ENCODE measurements at places on chromosomes 3 and 15.

- no peak for DNase-seq
Observed at GRCh38 chr3:28761375-28761774, 412.8 kb upstream of the AZI2 start.

DNA sequence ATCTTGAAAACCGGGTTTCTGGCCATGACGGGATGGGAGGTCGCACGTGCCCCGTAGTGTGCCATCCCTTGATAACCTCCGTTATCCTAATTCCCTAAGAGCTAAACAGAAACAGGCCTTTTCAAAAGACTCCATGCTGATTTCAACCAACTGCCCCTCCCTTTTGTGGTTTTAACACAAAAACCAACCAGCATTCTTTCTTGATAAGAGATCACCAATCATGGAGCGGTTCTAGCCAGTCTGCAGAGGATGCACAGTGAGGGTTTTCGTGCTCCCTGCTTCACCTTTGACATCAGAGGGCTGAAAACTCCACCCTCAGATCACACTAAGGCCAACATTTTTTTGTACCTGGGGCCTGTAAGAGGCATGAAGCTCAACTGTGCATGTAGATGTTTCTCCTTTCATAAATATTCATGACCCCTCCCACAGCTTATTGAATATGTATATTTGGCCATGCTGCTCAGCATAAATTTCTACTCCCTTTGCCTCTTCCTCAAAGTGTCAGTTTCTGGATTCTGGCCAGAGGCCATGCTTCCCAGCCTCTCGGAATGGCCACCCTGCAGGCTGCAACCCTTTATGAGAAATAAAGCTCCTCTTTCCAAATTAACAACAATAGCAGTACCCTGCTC, 41.3 kb downstream of the FAM3D start:
- DNase-seq, result no peak

DNA sequence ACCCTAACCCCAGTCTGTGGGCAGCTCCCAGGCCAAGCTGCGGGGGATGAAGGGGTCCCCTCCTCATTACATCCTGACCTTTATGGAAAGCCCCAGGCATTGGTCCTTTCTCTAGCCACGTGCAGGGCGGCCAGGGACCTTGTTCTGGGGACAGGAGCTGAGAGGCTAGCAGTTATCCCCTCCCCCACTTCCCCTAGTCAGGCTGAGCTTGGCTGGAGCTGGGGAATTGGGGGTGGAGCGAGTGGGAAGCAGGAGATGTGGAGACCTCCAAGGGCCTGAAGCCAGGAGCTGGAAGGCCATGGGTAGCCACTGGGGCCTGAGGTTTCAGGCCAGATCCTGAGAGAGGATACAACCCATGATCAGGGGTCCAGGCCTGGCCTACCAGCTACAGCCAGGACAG, 45.8 kb downstream of the DNAH1 start:
- no peak for DNase-seq

DNA sequence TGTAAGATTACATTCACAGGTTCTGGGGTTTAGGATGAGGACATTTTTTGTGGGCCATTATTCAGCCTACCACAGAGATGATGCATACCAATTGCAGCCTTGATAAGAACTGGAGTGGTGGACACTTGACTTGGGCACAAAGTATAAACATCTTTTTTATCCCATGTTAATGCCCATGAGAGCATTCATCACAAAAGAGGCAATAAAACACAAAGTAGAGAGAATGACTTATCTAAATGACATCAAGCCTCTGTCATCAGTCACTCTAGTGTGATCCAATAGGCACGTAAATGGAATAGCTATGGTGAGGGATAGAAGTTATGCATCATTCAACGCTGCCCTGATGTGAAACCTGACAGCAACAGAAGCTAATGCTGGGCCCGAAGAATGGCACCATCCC, 25.8 kb downstream of the VEPH1 start:
- DNase-seq, result no peak

- no peak for DNase-seq
Observed at GRCh38 chr3:188778091-188778852, 393.5 kb upstream of the TPRG1 start.

- no peak for DNase-seq
Observed at GRCh38 chr3:115720983-115721382, 97.7 kb downstream of the GAP43 start.

- DNase-seq, result no peak
Observed at GRCh38 chr3:3403700-3404099, 224.2 kb upstream of the CRBN start.

DNA sequence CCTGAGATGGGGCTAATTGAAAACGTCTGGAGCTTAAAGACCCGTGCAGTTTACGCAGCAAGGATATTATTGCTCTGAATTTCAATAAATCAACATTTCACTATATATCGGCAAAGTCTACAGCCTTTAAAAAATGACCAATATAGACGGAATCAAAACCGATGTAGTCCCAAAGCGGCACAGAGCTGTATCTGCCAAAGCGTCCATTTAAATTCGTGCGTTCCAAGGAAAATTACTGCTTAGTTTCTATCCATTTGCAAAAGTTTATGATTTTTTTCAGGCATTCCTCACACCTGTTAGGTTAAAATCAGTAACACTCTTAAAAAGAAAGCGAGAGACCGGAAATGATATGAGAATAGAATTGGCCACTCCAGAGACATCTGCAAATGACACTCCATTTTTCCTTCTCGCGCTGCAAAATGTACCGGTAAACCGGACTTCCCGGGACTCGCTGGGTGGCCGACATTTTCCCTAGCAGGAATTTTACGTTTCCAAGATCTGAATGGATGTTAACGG, 777 bp upstream of the EIF4A2 start:
- DNase-seq, result no peak
